Omental fat pad (tissue), 4 donors: ENCODE measurements at places on chromosomes 4 and X. TPM values are rescaled to one million over a fixed set of nuclear protein-coding genes. Genes with fewer than 3 reads are reported as not detected.

DNA sequence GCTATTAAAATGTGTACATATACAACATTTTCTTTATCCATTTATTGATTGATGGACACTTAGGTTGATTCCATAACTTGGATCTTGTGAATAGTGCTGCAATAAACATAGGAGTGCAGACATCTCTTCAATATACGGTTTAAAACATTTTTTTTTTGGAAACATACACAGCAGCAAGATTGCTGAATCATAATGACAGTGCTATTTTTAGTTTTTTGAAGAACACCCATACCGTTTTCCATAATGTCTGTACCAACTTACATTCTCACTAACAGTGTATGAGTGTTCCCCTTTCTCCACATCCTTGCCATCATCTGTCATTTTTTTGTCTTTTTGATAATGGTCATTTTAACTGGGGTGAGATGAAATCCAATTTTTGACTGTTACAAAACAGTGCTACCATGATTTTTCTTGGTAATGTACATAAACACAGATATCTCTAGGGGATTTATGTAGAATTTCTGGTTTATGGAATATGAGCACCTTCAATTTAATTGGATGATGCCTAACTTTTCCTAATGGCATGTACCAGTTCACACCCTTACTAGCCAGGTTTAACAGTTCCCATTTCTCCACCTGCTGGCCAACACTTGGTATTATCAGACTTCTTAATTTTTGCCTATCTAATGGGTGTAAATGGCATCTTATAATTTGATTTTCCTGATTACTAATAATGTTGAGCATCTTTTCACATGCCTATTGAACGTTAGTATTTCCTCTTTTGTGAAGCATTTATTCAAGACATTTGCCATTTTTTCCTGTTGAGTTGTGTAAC lies 21.0 kb upstream of the TMSB15B start:
- DNase-seq, result no peak

- DNase-seq, result no peak
Observed at GRCh38 chr4:53161787-53162433, 204.0 kb downstream of the SCFD2 start.

DNA sequence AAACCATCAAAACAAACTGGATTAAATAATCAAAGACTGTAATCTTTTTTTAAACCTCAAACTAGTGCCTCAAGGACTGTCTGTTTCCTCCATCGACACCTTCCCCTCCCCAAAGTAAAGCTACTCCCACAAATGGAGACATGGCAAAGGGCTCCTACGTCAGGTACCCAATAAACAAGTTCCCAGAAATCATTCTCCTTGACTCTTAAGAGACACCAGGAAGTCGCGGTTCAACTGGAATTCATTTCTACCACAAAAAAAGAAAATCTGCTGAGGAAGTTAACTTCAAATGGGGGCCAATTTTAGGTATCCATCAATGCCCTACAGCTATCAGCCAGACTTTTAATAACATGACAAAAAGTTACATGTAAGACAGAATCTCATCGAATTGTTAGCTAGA lies 2.5 kb downstream of the RPS4X start:
- DNase-seq, result no peak

Gene NHSL2
- total RNA-seq, result 12.8 TPM

Gene PNMA3
- 0.46 TPM for total RNA-seq

DNA sequence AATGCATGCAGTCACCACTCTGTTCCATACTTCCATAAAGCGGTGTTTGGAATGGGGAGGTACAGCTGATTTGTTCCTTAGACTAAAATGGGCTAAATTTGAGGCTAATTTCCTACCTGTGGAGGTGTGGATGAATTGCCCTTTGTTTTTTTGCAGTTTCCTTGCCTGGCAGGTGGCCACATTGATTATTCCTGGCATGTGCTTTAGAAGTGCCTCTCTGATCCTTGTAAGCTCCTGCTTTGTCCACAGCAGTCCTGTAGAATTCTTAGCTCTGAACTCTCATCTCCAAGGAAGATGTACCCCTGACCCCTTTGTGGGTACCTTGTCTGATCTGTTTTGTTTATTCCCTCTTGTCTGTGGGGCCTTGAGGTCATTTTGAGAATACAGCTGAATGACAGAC lies 136.8 kb downstream of the ADGRL3 start:
- no peak for DNase-seq

GRCh38 chr4:121358473-121358872 lies 22.3 kb downstream of the QRFPR start:
- DNase-seq, result no peak

DNA sequence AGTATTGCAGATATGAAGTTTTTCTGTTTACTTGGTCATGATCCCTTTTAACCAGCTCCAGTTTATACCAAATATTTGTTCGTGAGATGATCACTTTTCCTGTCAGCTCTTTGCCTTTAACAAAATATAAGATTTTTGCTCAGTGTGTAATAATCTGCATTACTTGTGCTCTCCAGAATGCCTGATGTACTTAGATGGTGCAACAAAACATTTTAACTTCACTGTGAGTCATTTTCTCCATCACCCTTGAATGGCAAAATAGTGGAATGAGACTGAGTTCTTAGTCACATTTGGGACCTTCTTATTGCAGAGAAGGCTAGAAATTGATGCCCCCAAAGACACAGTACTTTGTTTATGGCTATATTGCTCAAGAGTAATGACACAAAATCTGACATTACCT lies 252.0 kb downstream of the FRMPD4 start:
- DNase-seq, result no peak

GRCh38 chr4:170004651-170005295 lies 21.4 kb downstream of the MFAP3L start:
- DNase-seq, result no peak

- no peak for DNase-seq
Observed at GRCh38 chr4:176999935-177000543, 207.3 kb upstream of the VEGFC start.

DNA sequence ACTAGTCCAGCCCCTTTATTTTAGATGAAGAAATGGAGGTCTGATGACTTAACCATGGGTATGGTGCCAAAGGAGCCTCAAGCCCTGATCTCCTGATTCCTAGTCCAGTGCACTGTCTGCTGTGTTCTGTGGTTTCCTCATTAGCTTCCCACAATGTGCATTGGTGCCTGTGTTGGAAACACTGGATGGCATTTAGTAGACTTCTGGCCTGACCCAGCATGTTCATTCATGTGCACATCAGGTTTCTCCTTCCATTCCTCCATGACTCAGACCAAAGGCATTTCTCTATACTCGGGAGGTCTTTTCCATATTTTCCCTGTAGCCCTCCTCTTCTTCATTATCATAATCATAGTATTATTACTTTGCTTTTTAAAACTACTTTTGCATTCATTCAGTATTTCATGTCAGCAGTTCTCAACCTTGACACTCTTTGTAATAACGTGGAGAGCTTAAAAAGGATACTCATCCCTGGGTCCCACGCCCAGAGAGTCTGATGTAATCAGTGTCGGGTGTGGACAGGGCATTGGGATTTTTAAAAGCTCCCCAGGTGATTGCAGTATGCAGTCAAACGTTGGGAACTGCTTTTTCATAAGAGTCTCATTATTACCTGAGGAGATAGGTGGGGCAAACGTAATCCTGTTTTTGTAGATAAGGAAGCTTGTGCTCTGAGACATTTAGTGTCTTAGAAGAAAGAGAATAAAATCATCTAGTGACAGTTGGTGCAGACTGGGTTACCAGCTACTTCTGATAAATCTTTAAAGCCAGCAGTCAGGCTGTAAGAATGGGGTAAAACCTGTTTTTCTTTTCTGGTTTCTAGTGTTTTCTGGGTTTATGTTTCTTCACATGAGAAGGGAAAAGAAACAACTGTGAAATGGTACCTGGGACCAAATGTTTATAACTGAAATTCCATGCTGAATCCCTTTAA lies 40.9 kb upstream of the XK start:
- DNase-seq, result no peak

DNA sequence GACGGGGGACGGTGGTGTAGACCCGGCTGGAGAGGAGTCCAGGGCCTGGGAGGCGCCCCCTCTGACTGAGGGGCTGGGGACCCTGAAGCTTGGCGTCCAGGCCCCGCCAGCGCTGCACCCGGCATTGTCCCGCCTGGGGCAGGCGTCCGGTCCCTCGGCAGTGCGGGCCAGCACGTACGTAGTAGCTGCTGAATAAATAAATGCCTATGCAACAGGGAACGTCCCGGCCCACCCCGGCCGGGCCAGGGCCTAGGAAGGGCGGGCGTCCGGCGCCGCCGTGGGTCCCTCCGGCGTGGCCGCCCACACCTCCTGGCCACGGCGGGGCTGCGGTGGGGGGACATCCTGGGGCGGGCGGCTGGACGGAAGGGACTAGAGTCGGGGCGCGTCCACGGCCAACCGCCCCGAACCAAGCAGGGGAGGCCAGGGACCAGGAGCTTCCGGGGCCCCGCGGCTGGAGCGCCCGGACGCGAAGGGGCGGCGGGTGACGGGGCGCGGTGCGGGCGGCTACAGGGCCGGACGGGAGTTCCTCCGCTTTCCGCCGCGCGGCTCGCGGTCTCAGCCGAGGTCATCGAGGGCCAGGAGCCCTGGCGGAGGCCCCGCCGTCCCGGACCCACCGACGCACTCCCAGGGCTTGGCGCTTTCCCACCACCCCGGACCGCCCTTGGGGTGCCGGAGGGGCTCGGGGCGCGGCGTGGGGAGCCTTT lies 886 bp upstream of the WWC2 start:
- DNase-seq, result peak; percentile 23

GRCh38 chrX:21930986-21931385 lies 9.5 kb upstream of the SMS start:
- no peak for DNase-seq

Gene FGG
- 0.31 TPM for total RNA-seq

- DNase-seq, result no peak
Observed at GRCh38 chrX:49287665-49288064, 15.8 kb upstream of the GAGE10 start.

Gene PDGFRA
- 164 TPM for total RNA-seq

Gene TBCK
- 35.9 TPM for total RNA-seq

Gene CXCL8
- 6.0 TPM for total RNA-seq

Gene HERC5
- 5.6 TPM for total RNA-seq

Gene CT45A5
- not detected for total RNA-seq

- no peak for DNase-seq
Observed at GRCh38 chr4:67638136-67638535, 62.8 kb downstream of the UBA6 start.

DNA sequence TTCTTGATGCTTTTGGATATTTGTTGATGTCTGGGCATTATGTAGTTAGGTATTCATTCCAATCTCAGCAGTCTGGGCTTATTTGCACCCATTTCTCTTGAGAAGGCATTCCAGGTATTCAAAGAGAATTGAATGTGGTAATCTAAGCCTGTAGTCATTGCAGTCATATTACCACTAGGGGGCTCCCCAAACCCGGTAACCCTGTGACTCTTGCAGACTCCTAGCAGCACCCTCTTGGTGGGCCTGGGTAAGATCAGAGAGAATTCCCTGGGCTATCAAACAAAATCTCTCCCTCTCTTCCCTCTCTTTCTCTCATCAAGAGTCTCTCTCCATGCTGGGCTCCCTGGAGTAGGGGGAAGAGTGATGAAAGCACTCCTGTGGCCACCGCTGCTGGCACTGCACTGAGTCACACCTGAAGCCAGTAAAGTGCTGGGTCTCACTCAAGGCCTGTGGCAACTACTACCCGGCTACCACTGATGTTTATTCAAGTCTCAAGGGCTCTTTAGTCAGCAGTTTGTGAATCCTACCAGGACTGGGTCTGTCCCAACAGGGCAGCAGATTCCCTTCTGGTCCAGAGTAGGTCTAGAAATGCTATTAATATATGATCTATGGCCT lies 187.7 kb upstream of the NUDT10 start:
- no peak for DNase-seq

DNA sequence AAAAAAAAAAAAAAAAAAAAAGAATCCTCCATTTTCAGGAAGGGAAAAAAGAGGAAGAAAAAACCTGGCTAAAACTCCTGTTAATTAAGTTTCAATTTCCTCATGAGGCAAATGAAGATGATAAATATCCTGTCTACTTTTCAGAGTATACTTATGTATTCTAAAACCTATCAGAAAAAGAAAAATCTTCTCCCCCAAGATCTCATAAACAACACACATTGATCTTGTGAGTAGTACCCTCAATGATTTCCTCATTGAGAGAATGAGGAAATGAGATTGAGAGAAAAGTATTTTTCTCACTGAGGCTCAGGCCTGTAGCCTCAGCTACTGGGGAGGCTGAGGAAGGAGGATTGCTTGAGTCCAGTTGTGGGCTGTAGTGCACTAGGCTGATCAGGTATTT lies 146.7 kb downstream of the TET2 start:
- DNase-seq, result no peak

DNA sequence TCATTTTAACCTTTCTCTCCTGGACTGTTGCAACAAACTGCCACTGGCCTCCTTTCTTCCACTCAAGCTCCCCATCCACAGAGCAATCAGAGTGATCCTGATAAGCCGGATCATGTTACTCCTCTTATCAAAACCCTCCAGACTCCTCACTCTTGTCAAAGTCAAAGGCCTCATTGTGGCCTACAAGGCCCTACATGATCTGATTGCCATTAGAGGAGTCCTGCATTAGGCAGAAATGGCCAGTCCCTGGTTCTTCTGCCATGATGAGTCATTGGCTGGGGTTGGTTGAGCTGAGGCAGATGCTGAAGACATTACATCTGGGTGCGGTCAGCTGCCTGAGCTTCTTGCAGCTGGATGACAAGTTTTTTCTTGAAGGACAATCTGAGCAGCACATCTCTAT lies 32.7 kb upstream of the CASK start:
- DNase-seq, result no peak

Gene RAB40A
- total RNA-seq, result 0.44 TPM

- no peak for DNase-seq
Observed at GRCh38 chr4:177453116-177453515, 10.9 kb upstream of the AGA start.

Gene PSMD10
- total RNA-seq, result 23.3 TPM

- no peak for DNase-seq
Observed at GRCh38 chr4:119693126-119693525, 64.5 kb upstream of the PDE5A start.

DNA sequence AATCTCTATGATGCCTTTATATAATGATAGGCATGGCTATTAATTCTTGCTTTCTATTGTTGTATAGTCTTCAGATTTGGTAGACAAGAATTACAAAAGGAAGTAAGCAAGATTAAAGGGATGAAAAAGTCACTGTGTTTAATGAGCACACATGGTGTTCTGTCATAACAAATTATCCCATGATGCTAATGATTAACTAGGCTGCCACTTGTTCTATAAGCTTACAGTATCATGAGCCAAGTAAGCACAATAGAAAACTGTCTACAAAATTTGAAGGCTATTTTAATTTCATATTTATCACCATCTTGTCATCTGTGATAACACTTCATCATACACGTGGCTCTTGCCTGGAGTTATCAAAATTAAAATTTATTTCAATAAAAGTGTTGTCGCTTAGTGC lies 466.7 kb downstream of the GASK1B start:
- no peak for DNase-seq

DNA sequence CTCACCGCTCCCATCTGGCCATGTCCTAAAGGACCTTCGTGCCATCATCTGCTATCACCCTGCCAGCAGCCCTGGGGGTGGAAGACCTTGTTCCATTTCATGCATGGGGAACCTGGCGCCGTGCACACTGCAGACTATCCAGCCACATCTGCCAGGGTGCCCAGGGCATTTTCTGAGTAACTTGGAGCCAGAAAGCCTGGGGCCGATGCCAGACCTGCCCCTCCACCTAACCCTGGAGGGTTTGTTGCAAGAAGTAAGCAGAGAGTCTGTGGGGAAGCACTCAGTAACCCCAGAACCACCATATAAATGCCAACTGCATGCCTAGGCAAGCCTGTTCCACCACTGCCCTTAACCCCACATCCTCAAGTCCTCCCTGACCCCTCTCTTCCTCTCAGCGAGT lies 7.3 kb downstream of the HAUS7 start:
- no peak for DNase-seq
